ENCODE measurements at places on chromosomes 7 and 10. TPM values are rescaled to one million over a fixed set of nuclear protein-coding genes. Genes with fewer than 3 reads are reported as not detected.

The TMEM168 gene
- total RNA-seq, result 6.5 TPM

The EPO gene
- total RNA-seq, result not detected

The AOAH gene
- total RNA-seq, result not detected

The C10orf62 gene
- total RNA-seq, result 0.08 TPM

The PTF1A gene
- not detected for total RNA-seq

The FLNC gene
- 3.4 TPM for total RNA-seq

The KMT2C gene
- 9.1 TPM for total RNA-seq

The ZNF365 gene
- total RNA-seq, result 0.91 TPM

The AEBP1 gene
- total RNA-seq, result not detected

The COL13A1 gene
- 0.31 TPM for total RNA-seq

The TUBB8 gene
- 0.05 TPM for total RNA-seq

The SLC13A1 gene
- not detected for total RNA-seq

The TRIM73 gene
- total RNA-seq, result 1.4 TPM

The SYNPO2L gene
- total RNA-seq, result 0.01 TPM

The PRSS2 gene
- total RNA-seq, result not detected

The NOS3 gene
- 0.58 TPM for total RNA-seq

Measured in A549 treated with AZD2906 at 1 μM for 4 hours (cell line).